ENCODE measurements at places on chromosomes 12 and 14. TPM values are rescaled to one million over a fixed set of nuclear protein-coding genes. Genes with fewer than 3 reads are reported as not detected.

The GXYLT1 gene
- 16.3 TPM for total RNA-seq

The TAC3 gene
- total RNA-seq = 6.8 TPM

The ABHD4 gene
- total RNA-seq = 18.7 TPM

The DDX55 gene
- total RNA-seq = 32.3 TPM

The ESPL1 gene
- total RNA-seq = 4.5 TPM

The ANAPC5 gene
- total RNA-seq = 151 TPM

The LHX5 gene
- total RNA-seq = 1.6 TPM

The KLRF1 gene
- 0.40 TPM for total RNA-seq

The GALNT8 gene
- 13.1 TPM for total RNA-seq

The GPR84 gene
- 0.99 TPM for total RNA-seq

The DIO3 gene
- 0.40 TPM for total RNA-seq

The KLRC3 gene
- total RNA-seq = 6.7 TPM

DNA sequence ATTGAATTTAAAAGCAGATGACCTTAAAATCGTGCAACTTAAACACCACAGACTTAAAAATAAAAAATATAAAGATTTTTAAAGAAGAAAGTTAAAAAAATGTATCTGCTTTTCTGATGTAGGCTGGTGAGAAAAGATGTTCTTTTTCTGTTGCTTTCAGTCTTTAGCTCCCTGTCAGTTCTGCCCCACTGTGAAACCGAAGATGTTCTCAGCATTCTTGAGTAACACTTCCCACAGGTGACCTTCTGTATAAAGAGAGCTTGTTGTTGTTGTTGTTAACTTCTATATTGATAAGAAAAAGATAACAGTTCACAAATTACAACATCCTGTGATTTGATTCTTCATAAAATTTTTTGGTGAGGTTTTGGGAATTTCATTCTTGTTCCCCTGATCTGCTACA is 377.9 kb upstream of the RGS6 start:
- DNase-seq = no peak

GRCh38 chr14:78399316-78399889 is 229.2 kb downstream of the NRXN3 start:
- DNase-seq = no peak

DNA sequence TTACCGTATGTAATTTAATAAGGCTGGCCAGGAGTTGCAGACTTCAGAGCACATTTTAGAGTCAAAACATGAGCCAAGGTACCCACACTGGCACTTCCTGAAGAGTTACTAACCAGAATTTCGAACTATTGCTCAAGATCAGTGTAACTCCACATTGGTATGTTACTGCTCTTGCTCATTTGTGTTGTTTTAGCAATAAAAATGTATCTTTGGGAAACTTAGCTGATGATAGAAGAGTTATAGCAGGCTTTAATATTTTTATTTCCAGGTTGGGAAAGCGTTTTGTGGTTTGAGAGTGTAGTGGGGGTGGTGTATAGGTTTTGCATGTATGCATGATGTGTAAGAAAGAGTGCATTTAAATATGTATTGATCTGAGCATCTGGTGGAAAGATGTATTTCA is 96.6 kb downstream of the SCN8A start:
- no peak for DNase-seq

DNA sequence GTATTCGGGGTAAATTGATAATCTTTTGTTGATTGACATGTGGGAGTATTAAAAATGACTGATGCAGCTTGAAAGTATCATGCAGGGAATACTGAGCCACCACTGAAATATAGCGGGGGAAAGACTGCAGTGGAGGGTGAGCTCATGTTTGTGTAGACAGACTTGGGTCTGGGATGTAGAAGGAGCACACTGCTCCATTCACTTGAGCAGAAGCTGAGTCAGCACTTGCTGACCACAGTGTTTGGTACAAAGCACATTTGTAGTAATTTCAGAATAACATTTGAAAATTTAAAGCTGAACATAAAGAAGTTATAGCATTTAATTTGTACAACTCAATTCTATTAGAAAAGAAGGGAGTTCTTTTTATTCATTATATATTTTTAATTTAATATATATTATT is 304.3 kb upstream of the PRICKLE1 start:
- no peak for DNase-seq

DNA sequence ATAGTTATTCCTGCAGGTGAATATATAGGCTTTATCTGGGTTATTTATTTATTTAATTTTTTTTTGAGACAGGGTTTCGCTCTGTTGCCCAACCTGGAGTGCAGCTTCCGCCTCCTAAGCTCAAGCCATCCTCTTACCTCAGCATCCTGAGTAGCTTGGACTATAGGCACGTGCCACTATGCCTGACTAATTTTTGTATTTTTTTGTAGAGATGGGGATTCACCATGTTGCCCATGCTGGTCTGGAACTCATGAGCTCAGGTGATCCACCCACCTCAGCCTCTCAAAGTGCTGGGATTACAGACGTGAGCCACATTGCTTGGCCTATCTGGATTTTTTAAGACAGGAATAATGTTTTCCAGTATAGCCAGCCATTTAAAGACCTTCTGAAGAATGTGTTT is 2.0 kb downstream of the RAN start:
- no peak for DNase-seq

- DNase-seq = no peak
Measured at GRCh38 chr12:67710582-67710981, 62.0 kb downstream of the DYRK2 start.

DNA sequence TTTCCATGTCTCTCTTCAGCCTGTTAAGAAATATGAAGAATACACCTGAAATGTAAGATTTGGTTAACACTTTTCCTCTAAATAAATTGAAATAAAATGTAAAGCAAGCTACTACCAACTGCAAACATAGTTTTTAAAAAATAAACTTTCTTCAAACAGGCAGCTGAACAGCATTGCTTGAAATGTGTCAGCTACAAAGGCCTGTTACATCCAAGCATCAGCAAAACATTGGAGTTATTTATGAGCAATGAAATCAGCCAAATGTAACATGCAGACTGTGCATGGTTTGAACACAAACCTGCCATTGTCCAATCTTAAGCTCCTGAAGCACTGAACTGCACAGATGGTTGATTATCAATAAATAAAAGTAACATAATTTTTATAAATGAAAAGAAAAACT is 291.3 kb downstream of the ACSS3 start:
- DNase-seq = no peak

DNA sequence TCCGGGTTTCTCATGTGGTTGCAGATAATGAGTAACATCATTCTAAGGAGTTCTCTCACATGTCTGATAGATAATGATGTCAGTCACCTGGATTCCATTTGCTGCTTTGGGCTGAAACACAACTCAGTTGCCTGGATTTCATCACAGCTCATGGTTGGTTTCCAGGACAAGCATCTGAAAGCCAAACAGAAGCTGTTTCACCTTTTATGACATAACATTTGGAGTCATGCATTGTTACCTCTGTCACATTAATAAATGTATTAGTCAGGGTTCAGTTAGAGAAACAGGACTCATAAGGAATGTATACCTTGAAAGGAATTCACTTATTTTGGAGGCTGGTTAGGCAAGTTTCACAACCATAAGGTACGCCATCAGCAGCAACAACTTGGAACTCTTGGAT is 251.9 kb upstream of the ATXN7L3B start:
- no peak for DNase-seq

DNA sequence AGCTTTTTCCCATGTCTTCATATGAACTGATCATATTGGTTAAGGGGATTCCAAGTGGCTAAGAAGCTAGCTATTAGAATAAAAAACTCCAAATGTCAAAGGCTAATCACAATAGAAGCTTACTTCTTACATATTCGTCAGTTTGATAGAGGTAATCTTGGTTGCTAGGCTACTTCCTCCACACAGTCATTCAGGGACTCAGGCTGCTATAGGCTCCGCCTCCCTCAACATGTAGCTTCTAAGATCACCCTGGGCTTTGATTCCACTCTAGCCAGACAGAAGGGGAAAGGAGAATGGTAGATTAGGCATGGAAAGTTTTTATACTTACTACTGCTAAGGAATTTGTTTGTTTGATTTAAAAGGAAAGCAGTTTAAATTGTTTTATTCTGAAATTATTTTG is 207.9 kb downstream of the EFCAB11 start:
- DNase-seq = no peak

DNA sequence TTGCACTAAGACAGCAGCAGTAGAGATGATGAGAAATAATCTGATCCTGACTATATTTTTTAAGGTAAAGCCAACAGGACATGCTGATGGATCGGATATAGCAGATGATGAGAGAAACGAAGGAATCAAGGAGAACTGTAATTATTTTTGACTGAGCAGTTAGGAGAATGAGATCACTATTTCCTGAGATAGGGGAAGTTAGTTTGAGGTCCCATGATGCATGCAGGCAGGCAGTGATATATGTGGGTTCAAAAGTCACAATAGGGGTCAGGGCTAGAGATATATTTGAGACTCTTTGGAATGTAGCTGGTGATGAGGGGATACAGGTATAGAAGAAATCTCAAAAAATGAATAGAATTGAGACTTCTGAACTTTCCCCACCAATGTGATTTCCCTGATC is 107.6 kb downstream of the GTF2A1 start:
- DNase-seq = no peak

DNA sequence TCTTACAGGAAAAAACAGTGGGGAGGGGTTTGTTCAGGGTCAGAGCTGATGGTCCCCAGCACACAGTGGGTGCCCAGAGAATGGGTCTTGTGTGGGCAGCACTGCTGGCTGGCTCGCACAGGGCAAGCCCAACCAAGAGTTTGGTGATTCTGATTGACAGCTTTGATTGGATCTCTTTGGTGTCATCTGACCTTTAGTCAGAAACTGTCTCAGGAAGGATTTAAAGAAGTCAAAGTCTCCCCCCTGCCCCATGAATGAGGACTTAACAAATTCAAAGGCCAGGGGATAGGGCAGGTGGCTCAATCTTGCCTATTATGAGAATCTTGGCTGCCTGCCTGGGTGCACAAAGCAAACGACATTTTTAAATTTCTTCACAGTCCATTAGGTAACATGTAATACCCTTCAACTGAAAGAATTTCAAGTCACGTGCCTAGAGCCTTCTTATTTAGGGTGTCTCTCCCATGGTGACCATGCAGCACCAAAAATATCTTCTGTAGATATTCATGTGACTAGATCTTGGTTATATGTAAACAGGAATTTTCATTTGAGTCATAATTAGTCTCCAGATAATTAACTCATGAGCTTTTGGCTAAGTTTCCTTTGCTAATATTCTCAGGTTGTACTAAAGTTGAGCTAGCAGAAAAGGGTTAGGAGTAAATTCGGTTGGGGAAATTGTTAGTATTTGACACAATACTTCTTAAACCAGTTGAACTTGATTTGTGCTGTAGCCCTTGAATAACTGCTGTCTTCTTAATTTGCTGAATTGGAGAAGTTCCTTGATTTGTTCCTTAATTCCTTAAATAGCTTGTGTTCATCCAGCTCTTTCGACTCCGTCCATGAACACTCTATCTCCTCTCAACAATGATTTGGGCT is 54.5 kb upstream of the HECTD1 start:
- peak; percentile 58 for DNase-seq

GRCh38 chr14:20614038-20614840 is 23.1 kb upstream of the RNASE12 start:
- no peak for DNase-seq

DNA sequence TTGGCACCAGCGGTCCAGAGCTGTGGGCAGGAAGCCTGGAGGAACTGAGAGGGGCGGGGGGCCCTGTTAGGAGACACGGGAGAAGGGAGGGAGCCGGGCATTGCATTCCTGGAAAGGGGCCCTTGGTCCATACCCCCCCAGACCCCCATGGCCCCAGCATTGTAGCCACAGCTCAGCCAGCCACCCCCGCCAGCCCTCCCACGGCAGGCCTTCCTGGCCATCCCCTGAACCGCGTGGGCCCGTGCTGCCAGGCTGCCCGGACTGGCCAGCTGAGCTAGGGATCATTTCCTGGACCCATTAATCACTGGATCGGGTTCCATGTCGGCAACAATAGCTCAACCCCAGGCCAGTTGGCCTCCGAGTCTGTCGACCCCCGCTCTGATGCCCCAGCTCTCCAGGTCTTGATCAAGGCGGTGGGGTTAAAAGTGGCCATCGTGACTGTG is 39.8 kb upstream of the DIO3 start:
- DNase-seq = no peak

GRCh38 chr12:93191956-93192355 is 185.8 kb upstream of the NUDT4 start:
- no peak for DNase-seq

DNA sequence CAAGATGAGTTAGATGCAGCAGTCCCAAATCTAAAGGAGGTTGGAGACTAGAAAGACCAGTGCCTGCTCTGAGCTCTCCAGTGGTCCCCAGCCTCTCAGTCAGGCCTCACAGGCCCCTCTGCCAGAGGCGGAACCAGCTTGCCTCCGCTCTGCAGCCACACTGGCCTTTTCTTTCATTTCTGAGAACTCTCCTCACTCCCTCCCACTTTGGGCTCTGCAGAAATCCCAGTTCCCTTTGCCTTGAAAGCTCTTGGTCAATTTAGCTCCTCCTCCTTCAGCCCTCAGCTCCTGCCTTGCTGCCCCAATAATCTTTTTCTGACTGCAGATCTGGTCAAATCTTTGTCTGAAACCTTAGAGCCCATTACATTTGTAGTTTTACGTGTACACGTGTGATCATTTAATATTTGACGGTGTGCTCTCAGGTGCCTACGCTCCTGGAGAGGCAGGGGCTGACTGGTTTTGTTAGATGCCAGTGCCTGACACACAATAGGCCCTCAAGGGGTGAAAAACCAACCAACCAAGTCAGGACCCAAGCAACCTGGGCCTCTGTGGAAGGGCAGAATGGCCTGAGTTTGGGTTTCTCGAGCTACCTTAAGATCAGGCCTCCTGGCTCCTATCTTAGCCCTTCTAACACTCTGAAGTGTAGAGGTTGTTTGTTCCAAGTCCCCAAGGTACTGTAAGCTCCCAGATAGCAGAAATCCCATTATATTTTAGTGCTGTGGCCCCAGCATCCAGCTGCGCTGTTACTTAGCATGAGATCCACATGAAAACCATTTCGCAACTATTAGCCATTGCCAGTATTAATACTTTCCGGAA is 1.1 kb upstream of the NUDT4 start:
- no peak for DNase-seq

GRCh38 chr14:51507906-51508511 is 143.7 kb upstream of the FRMD6 start:
- DNase-seq = peak; percentile 78

GRCh38 chr12:77382096-77382742 is 316.9 kb upstream of the E2F7 start:
- no peak for DNase-seq

DNA sequence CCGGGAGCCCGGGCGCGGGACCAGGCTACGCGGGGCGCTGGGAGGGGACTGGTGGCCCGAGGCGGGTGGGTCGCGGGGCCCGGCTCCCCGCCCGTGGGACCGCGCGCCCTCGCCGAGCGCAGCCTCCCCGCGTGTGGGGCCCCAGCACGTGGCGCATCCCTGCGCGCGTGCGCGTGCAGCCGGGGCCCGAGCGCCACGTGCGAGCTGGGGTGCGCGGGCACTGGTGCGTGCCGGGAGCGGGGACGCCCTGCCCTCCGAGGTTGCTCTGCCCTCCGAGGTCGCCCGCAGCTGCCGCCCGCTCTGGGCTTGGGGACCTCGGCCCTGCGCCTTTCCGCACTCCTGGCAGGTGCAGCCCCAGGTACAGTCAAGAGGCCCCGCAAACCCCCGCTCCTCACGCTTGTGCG is 365 bp upstream of the CCDC88C start:
- DNase-seq = no peak

- no peak for DNase-seq
Measured at GRCh38 chr12:51901881-51902280, 5.4 kb upstream of the ACVRL1 start.
